ENCODE measurements at places on chromosomes 6 and 20.

- DNase-seq: no peak
Observed at GRCh38 chr20:59692139-59692538, 87.8 kb downstream of the PHACTR3 start.

GRCh38 chr6:26045065-26045927 is 41.9 kb upstream of the HFE start:
- DNase-seq: peak; percentile 96

GRCh38 chr6:17457956-17458355 is 64.6 kb downstream of the CAP2 start:
- no peak for DNase-seq

DNA sequence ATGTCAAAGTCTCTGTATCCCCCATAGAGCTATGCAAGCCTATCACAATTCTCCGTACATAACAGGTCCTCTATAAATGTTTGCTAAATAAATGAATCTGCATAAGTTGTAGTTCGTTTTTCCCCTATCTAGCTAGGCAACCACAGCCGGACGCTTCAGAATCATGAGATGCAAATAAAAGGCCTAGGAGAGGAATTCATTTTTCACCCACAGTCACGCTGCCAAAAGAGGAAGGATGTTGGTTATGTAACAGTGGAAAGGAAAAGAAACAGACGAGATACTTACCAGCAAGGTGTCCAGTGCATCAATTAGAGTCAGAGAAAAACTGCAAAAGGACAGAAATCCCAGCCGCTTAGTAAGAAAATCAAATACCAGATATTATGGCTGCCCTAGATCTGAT is 2.4 kb downstream of the EDEM2 start:
- peak; percentile 15 for DNase-seq

DNA sequence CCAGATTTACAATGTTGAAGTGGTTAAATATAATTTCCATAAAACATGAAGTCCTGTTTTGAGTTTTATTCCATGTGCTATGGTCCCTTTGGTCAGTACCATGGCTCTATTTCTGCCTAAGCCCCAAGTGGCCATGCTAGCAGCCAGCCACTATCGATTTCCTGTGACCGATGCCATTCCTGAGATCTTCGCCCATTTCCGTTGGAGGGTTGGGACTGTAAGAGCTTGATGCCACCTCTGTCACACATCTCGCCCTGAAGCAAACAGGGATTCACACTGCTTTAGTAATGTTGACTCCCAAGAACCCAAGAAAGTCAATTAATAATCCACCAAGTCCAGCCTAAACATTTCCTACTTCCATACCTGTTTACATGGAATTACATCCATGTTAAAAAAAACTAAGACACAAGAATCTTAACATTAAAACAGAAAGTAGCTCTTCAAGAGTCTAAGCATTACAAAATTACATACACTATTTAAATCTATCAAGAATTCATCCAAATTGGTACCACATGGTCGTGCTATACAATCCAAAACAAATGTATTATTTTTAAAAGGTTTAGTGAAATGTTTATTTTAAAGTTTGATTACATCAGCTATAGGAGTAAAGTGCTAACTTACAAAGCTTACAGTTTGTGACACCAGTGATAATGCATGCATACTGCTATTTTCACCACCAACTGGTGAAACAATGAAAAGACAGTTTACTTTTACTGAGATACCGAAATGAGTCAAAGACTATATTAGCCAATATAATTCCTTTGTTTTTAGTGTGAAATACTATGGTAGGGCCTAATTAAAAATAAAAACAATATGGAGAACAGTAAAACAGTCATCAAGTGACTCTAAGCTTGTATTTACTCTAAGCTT is 2.5 kb downstream of the RBM39 start:
- peak; percentile 52 for DNase-seq

DNA sequence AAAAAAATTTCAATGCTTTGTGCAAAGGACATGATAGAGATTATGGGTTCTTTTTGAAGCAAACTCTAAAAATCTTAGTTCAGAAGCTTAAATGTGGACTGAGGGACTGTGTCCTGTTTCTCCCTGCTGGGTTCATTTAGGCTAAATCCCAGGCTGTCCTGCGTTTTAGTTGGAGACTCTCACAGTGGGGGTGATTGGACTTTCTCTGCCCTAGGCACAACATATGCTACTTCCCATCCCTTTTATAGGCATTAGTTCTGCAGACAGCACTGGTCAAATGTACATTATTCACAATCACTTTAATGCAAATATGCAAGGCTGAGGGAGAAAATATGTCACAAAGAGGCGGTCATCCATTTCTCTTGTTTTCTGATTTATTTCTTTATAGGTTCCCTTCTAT is 71.3 kb downstream of the TFAP2B start:
- no peak for DNase-seq

DNA sequence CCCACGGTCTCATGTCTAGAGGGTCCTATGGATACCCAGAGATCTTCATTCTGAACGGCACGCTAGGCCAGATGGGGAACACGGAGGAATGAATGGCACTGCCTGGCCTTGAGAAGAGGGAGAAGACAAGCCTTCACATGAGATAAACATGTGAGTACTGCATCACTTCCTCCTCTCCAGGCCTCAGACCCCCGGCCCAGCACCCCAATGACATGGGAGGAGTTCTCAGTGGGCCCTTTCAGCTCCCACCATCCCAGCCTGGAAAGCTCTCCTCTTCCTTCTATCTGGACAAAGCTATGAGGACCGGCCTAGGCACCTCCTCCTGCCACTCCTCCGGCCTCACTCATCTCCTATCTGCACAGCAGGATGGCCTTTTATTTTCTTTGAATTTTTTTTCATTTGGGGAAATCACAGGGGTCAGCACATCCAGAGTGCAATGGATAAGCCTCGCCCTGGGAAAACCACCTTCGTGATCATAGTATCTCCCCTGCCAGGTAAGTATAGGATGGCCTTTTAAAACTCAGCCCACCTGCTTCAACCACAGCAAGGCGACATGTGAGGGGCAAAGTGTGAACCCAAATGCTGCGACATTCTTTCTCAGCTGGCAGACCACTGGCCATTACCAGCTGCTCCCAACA is 39.2 kb upstream of the CDKN1A start:
- no peak for DNase-seq
